GOT3 (cell line): ENCODE measurements at places on chromosomes 16 and 17.

DNA sequence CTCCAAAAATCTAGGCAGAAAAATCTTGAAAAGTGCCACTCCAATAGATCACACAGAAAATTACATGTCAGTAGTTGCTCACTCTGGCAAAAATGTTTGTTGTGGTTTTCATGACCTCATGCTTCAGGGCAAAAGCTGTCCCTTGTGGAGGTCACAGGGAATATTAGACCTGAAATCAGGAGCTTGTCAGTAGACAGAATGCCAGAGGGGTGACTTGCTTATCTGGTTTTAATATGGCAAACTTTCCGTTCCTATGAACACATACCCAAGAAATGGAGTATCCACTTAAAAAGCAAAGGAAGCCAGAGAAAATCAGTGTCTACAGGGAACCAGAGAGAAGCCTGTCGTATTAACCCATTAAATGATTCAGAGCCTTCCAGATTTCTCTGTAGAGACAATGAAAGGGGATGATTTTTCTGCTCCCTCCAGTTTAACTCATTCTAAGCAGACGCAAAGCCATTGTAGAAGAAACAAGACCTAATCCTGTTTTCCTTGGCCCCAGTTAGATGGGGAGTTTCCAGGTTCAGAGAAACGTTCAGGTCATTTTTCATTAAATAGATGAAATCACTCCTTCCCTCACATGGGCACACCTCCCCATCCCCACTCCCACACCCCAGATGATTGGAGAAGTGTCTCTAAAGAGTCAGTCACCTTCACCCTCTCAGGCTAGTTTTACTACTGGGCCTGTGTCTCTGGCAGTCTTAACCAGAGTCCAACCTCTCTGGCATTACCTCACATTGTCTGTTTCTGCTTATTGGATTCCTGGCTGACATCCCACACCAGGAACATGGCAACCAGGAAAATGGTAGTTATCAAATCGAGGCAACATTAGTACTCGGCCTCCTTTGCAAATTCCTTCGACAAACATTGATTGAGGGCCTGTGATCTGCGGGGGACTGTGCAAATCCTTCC, 6.0 kb downstream of the SOX9 start:
- no peak for DNase-seq

- DNase-seq = no peak
Observed at GRCh38 chr17:70084476-70084875, 9.5 kb downstream of the KCNJ16 start.

GRCh38 chr16:342455-343213, 9.9 kb downstream of the AXIN1 start:
- no peak for DNase-seq

DNA sequence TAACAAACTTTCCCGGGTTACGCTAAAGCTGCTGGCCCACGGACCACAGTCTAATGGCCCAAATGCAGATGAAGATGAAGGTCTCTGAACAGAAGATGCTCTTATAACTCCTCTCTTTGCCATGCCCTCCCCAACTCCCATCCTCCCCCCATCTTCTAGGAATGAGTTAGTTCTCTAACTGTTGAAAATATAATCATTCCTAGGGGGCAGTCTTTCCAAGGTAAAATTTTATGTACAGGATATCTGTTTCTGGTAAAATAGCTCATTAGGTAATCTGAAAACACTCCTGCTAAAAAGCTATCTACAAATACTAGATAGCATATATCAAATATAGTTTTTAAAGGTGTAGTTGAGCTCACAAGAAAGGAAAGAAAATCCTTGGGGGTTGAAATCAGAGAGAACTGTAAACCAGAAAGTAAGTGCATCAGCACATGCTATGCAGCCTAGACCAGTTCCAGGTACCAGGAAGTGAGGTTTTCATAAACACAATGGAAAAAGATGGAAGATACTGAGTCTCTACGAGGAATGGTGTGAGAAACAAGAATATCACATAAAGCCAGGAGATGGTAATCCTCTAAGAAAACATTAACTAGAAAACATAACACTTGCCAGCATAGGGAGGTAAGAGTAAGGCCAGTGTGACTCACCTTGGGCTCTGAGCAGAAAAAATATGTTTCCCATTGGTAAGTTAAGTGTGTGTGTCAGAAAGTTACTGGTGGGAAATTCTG, 38.1 kb downstream of the CMC2 start:
- no peak for DNase-seq

GRCh38 chr17:17114592-17115225, 72.5 kb downstream of the MPRIP start:
- DNase-seq = no peak

GRCh38 chr17:9874722-9875121, 30.3 kb downstream of the RCVRN start:
- no peak for DNase-seq

- DNase-seq = no peak
Observed at GRCh38 chr17:61129267-61130254, 270.1 kb upstream of the TBX2 start.

DNA sequence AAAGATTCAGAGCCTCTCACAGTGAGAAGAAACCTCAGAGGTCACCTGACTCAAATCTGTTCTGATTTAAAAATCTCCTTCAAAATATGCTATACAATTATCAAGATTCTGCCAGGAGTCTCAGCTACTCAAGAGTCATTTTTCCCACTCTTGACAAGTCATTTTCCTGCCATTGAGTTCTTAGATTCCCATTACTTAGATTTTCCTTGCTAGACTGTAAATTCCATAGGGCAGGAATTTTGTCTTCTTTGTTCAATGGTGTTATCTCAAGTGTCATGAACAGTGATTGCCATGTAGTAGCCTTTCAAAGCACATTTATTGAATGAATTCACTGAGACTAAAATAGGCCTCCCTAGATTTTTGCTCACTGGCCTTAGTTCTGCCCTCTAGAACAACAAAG, 95.9 kb downstream of the PCTP start:
- no peak for DNase-seq

DNA sequence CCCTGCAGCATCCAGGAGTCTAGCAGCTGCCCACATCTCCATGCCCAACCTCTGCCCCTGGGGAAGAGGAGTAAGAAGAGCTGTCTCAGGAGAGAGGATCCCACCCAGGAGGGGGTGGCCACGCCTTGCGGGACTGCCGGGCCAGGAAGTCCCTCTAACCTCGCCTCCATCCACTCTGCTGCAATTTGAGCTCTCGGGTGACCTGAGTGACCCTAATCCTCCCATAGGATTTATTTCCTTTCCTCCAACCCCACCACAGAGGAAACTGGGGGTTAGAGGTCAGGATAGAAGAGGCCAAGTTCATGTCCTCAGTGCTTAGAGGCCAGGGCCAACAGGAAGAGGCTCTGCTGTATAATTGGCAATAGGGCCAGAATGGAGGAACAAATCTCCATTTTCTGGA, 22.6 kb upstream of the NGFR start:
- DNase-seq = no peak

DNA sequence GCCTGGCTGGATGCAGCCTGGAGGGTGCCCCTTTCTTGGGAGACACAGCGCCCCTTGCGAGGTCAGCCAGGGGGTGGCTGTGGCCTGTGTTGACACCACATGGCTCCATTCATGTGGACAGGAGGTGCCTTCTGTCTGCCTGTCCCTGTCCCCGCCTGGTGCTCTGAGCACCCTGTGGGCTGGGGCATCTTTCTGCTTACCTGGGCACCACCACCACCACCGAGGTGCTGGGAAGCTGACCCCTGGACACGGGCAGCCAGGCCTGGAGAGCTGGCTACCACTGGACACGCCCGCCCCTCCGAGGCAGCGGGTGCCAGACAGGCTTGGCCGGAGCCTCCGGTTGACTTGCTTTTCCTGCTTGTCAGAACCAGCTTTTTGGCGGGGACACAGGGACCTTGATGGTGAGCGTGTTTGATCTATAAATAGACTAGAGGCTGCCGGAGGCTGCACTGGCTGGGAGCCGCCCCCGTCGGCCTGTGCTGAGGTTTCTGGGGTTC, 121.3 kb upstream of the GSE1 start:
- no peak for DNase-seq

GRCh38 chr17:71392715-71393567, 727.9 kb upstream of the SOX9 start:
- DNase-seq = no peak

DNA sequence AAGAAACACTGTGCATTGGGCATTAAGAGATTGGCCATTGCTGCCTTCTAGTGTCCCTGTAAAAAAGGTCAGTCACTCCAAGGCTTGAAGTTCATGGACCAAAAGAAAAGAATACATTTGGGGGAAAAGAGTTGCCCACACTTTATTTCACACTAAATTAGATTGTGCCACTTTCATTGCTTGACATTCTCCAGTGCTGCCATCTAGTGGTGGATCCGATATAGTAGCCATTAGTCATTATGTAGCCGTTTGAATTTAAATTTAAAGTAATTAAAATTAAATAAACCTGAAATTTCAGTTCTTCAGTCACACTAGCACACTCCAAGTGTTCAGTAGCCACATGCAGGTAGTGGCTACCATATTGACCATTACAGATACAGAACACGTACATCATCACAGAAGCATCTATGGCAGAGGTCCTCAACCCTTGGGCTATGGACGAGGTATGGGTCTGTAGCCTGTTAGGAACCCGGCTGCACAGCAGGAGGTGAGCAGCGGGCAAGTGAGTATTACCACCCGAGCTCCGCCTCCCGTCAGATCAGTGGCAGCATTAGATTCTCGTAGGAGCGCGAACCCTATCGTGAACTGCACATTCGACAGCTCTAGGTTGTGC, 21.9 kb upstream of the CDH5 start:
- no peak for DNase-seq

- no peak for DNase-seq
Observed at GRCh38 chr16:72853575-72854266, 194.2 kb downstream of the ZFHX3 start.

DNA sequence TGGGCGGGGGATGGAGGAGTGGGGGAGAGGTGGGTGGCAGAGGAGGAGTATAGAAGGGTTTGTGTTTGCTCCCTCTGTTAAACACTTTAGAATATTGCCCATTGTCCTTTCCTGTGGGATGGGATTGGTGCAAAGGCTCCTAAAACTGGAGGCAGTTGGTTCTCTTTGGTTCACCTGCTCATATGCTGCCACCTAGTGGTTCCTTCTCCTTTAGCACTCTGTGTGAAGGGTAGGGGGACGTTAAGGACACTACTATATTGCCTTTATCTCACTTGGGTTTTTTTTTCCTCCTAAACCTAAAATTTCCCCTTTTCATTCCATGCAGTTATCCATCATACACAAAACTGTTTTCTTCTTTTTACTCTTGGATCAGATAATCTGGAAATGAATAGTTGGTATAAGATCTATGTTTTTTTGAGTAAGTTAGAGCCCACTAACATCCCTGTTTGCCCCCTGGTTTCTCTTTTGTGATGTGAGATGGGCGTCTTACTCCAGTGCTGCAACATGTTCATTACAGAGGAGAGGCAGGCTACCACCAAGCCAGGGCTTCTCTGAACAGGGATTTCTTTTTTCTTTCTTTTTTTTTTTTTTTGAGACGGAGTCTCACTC, 23.8 kb downstream of the SNX11 start:
- no peak for DNase-seq

DNA sequence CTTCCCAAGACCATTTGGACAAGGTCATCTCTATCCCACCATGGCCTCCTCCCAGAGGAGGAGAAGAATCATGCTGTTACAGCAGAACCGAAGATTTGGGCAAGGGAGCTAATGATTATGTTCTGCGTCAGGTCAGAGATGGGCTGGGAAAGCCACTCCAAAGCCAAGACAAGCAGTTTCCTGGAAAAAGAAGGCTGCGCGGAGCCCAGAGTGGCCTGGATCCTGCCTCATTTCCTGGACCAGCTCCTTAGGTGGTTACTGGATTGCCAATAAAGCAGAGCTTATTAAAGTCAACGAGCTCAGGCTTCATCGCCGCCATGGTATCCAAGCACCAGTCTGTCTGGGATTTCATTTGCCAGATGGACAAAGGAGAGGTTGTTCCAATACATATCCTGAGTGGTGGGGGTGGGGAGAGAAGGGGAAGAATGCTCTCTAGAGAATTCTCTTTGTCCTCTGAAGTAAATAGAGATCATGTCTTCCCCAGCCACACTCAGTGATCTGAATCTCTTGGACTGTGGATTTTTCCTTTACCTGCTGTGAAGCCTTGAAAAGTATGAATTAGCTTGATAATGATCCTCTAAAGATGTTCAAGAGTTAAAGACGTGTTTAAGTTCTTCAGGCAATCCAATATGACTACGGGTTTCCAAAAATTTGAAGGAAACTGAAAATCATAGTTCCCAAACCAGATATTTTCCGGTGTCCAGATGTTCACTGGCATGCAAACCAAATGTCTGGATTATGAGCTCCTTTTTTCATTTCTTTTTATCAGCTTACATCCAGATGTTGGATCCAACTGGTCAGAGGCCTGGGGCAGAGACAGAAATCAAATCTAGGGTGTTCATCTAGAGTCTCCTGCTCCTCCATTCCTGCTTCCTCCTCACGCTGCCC, 17.7 kb downstream of the PRAC1 start:
- no peak for DNase-seq

- DNase-seq = no peak
Observed at GRCh38 chr17:77491921-77492445, 351.2 kb downstream of the SEC14L1 start.

GRCh38 chr17:50289991-50290702, 15.9 kb downstream of the TMEM92 start:
- DNase-seq = peak; percentile 70

DNA sequence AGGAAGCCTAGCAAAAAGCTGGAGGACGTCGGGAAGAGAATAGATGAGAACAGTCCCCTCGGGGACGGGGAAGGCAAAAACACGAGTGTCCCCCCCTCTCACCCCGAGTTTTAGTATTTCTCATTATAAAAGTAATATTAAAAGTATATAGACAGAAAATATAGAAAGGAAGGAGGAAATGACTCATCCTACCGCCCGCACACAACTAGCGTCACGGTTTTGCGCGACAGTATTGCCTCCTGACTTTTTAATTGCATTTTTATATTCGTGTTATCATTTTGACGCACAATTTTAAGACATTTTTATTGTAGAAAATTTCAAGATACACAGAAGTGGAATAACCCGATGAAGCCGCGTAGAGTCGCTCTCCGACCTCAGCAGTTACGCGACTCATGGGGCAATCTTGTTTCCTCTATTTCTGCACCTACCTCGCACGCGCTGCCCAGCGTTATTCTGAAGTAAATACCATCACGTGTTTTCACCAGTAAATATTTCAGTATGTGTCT, 652 bp upstream of the SLC25A19 start:
- DNase-seq = no peak

DNA sequence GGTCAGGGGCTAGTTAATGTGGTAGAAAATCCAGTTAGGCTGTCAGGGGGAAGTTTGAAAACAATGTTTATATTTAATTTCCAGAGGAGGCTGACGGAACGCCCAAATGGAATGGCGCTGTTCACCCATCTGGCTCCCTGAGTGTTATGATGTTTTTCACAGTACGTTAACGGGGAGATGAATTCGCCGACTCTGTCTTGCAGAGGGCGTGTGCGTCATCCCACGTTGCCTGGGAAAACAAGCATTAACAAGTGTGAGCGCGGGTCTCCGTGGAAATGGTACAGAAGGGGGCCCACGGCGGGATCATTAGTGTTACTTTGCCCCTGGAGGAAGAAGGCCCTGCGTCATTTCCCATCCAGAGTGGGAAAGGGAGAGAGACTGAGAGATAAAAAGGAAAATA, 29.6 kb downstream of the RGS9 start:
- no peak for DNase-seq

GRCh38 chr16:64702415-64702814, 419.4 kb downstream of the CDH11 start:
- DNase-seq = no peak
